Occipital lobe (tissue), 3 donors: ENCODE measurements at places on chromosomes 12 and 14.

DNA sequence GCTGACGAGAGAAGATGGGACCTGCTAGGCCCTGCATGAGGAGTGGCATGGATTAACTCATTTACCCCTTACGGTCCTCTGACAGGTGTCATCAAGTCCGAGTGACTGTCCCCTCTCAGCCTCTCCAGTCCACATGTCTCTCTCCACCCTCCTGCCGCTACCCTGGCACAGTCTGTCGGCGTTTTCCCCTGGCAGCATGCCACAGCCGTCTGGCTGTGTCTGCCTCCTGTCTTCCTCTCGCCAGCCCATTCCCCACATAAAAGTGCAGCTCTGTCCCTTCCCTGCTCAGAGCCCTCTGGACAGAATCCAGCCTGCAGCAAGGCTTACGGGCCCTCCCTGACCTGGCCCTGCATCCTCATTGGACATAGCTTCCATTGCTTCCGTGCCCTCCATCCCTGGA lies 45.6 kb downstream of the UBE3B start:
- DNase-seq, result no peak

GRCh38 chr12:74071182-74071581 lies 466.5 kb upstream of the ATXN7L3B start:
- DNase-seq, result no peak

DNA sequence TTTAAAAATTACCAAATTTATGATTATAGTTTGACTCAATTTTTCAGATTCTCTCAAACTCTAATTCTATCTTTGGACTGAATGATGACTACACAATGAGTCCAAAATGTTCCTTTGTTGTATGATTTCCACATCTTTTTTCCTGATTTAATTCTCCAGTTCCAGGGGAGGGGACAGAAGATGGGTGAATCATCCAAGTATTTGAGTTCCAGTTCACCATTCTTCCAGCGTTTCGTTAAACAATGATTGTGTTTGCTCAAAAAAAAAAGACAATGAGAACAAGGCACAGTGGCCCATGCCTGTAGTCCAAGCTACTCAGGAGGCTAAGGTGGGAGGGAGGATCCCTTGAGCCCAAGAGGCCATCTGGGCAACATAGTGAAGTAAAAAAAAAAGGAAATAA lies 23.8 kb downstream of the BAZ1A start:
- DNase-seq, result no peak

GRCh38 chr12:91817517-91817916 lies 328.1 kb downstream of the BTG1 start:
- no peak for DNase-seq

DNA sequence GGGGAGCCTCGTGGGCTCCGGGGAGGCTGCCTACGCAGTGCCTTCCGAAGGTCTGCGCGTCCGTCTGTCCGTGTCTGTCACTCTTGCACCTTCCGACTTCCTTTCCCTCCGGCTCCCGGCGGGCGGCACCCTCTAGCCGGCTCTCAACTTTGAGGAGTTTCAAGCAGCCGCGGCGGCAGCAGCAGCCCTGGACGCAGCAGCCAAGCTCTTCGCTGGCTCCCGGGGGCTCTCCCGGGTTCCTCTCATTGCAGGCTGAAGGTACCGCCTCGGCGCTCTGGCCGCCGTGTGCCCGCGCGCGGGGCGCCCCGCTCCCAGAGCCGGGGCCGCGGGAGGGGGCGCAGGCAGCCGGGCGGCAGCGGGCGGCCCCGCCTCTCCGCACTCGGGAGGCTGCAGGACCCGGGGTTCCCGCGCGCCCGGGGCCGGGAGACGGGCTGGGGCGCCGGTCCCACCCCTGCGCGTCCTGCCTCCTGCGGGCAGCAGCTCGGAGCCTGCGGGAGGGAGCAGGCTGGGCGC lies at the start of the genes AMIGO2 and PCED1B:
TSS of gene AMIGO2 (minus strand) at position 492 of the 513 bp plus-strand sequence. CDS start 957 bp downstream, outside the sequence.
TSS of gene PCED1B (plus strand) at position 154 of the 513 bp plus-strand sequence. CDS start 155,443 bp downstream, outside the sequence.
- DNase-seq, result no peak

DNA sequence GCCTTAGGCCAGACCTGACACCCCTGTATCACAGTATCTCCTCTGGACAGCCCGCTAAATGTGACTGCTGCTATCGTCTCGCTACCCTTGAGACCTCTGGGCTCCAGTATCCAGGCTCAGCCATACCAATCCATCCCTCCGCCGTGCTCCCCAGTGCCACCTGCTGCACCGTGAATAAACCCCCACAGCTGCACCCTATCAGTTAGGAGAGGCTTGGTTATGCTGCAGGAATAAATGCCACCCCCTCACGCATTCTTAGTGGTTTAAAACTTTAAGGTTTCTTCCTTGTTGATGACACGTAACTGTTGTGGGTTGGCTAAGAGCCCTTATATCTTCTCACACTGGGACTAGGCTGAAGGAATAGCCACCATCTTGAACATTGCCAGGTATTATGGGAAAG lies 12.1 kb downstream of the CCDC63 start:
- no peak for DNase-seq

DNA sequence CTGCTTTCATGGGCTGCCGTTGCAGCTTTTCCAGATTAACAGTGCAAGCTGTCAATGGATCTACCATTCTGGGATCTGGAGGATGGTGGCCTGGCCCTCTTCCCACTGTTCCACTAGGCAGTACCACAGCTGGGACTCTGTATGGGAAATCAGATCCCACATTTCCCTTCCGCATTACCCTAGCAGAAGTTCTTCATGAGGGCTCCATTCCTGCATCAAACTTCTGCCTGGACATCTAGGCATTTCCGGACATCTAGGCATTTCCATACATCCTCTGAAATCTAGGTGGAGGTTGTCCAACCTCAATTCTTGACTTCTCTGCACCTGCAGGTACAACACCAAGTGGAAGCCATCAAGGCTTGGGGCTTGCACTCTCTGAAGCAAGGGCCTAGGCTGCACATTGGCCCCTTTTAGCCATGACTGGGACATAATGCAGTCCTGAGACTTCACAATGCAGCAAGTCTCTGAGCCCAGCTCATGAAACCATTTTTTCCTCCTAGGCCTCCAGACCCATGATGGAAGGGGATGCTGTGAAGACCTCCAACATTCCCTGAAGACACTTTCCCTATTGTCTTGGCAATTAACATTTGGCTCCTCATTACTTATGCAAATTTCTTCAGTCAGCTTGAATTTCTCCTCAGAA lies 863.3 kb downstream of the C12orf50 start:
- no peak for DNase-seq

- DNase-seq, result no peak
Measured at GRCh38 chr12:123954647-123955350, 17.8 kb downstream of the CCDC92 start.

DNA sequence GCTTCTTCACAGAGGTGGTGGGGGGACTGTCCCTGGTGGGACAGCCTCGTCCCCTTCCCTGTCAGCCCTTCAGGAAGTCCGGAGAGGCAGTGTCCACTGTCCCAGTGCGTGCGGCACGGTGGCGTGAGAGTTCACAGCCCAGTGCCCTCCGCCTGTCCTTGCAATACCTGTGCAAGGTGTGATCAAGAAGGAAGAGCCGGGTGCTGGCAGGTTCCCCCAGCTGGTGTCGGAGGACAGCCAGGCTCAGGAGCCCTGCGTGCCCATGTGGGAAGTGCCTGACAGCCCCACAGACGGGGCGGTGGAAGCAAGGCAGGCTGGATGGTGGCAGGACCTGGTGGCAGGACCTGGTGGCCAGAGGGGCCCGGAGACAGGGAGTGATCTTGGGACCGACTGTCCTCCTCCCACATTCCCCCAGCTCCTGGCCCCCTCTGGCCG lies 16.4 kb downstream of the NOC4L start:
- DNase-seq, result no peak

DNA sequence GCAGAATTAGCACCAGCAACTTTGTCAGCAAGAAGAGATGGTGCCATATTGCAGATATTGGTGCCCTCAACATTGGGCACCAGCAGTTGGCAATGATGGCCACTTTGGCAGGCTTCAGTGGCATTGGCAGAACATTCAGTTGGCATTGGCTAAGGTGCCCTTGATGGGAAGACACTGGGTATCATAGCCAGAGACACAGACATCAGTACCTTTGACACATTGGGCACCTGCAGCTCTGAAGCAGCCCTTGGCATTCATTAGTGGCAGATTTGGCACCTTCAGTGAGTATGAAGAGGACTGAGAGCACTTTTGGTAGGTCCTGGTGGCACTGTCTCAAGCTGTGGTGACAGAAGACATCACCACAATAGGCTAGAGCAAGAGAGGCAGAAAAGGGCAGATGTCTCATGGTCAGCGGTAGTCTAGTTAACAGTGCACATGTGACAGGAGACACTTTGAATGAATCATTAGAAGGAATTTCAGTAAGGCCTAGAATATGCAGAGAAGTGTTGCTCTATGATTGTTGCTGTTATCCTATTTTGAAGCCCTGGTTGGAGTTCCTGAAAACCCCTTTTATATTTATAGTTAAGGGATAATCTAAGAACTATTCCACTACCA lies 422.2 kb downstream of the APAF1 start:
- DNase-seq, result no peak

GRCh38 chr14:35341454-35341750 lies 49.2 kb downstream of the PSMA6 start:
- DNase-seq, result no peak

DNA sequence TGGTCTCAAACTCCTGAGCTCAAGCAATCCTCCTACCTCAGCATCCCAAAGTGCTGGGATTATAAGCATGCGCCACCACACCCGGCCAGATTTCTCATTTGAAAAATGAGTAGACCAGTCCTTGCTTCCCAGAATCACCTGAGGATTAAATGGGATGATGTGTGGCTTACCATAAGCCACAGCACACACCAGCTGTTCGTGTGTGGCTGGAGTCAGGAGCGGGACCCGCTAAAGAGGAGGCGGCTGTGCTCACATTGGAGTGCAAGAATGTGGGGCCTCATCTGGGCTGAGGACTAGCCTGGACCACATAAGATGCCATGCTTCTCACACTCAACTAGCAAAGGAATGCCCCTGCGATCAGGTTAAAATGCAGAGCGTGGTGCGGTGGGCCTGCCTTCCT lies 6.7 kb upstream of the ALDH2 start:
- no peak for DNase-seq

- DNase-seq, result no peak
Measured at GRCh38 chr12:34298971-34299801, 276.9 kb downstream of the ALG10 start.

- DNase-seq, result no peak
Measured at GRCh38 chr12:120468821-120469449, 613 bp downstream of the SRSF9 start.

- DNase-seq, result no peak
Measured at GRCh38 chr14:99731547-99732435, 47.7 kb downstream of the CYP46A1 start.

- no peak for DNase-seq
Measured at GRCh38 chr12:21751517-21751916, 23.0 kb downstream of the KCNJ8 start.

DNA sequence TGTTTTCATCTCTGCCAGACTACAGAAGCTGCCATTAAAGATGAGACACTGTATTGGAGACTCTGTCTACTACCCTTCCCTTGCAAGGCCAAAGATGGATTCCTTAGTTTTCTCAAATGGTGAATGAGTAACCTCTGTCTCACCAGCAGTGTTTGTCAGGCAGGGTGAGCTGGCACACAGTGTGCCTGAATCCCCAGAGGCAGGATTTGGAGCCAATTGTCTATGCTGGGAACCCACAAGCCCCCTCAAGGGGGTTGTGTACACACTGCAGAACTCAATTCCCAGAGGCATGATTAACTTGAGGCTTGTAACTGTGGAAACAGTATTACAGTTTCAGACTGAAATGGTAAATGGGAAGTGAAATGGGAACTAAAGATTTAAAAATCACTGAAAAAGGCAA lies 136.8 kb upstream of the PTPRB start:
- DNase-seq, result no peak

DNA sequence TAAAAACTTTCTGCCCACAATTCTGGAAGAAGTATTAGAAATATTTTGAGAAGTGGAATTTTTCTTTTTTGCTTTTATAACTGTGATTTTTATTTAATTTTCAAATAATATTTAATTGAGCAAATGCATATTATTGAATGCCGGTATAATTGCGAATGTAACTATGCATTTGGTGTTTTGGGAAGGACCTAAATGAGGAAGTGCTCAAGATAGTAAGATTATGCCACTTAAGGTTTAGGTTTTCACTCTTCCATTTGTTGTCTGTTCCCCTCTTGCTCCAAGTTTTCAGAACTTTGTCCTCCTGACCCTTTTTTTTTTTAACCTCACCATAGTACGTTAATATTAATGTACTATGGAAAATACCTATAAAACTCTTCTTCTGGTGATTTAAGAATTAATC lies 85.8 kb downstream of the KIAA0586 start:
- DNase-seq, result no peak

- no peak for DNase-seq
Measured at GRCh38 chr12:55034218-55034617, 14.4 kb downstream of the NEUROD4 start.

- DNase-seq, result no peak
Measured at GRCh38 chr12:102167821-102168604, 29.6 kb downstream of the PMCH start.

DNA sequence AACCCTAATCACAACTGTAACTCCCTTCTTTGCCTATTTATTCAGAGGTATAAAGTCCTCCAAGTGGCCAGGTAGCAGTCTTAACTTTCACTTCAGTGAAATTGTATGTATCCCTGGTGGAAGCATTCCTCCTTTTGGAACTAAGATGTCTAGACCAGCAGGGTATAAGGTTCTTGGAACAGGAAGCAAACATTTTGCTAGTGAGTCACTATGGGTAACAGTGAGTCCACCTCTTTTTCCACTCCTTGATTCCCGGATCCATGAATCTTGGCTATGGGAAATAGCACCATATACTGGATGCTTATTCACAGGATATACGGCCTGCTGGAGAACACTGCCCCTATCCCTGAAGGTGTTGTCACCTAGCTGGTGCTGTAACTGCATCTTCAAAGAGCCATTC lies 80.2 kb downstream of the KCNA5 start:
- no peak for DNase-seq

DNA sequence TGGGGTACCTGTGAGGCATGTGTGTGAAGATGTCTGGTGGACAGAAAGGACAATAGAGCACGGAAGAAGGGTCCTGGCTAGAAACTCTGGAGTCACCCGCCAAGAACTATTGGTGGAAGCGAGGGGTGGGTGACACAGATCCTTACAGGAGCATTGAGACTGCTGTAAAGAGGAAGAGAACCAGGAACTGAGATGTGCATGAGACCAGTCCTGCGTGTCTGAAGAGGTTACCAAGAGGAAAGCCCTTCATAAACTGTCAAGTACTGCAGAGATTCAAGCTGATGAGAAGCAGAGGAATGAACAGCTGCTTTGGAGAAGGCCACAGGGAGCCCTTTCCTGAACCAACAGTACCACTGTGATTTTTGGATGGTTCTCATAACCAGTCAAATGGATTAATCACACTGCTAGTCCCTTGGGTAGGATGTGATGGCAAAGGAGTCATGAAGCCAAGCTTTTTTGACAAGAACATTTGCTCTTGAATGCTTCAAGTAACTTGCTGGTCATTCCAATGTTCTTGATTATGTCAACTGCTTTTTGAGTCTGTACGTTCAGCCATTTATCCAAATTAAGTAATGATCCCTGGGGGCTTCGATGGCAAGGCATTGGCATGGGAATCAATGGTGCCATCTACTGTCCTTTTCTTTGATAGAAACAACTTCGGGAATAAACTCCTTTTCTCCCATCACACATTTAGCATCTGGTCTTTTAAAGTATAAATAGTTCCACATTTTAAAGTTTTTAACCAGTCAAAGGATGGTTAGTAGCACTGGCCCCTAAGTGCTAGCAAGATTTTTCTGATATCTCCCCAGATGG lies 42.9 kb downstream of the GPR135 start:
- no peak for DNase-seq
